Tibial artery (tissue), 4 donors: ENCODE measurements at places on chromosomes 11 and 22.

GRCh38 chr11:82527081-82527584 is 206.5 kb downstream of the FAM181B start:
- H3K27ac ChIP-seq = no peak overlapping the region
- H3K4me3 ChIP-seq = no peak overlapping the region
- H3K4me1 ChIP-seq = no peaks in the 10 kb centered on the region
- DNase-seq = no peak
- H3K27me3 ChIP-seq = no peaks in the 10 kb centered on the region
- no peaks in the 10 kb centered on the region for H3K36me3 ChIP-seq

- H3K27ac ChIP-seq = no peak overlapping the region
- no peaks in the 10 kb centered on the region for H3K36me3 ChIP-seq
- DNase-seq = no peak
- no peak overlapping the region for H3K4me3 ChIP-seq
Observed at GRCh38 chr22:32684822-32685187, 116.7 kb upstream of the TIMP3 start.

GRCh38 chr22:32584650-32585049 is 110.0 kb downstream of the FBXO7 start:
- DNase-seq = peak; percentile 49
- peaks cover 7% of the 10 kb centered on the region for H3K4me1 ChIP-seq
- no peaks in the 10 kb centered on the region for H3K27me3 ChIP-seq
- no peaks in the 10 kb centered on the region for H3K36me3 ChIP-seq
- no peak overlapping the region for H3K27ac ChIP-seq

DNA sequence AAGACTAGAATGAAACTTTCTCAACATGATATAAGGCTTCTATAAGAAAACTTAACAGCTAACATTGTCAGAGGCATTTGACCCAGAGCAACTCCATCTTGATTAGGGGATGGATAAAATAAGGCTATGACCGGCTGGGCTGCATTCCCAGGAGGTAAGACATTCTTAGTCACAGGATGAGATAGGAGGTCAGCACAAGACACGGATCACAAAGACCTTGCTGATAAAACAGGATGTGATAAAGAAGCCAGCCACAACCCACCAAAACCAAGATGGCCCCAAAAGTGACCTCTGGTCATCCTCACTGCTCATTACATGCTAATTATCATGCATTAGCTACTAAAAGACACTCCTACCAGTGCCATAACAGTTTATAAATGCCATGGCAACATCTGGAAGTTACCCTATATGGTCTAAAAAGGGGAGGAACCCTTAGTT is 135.2 kb downstream of the TTC28 start:
- H3K36me3 ChIP-seq = no peaks in the 10 kb centered on the region
- no peak overlapping the region for H3K27ac ChIP-seq
- no peaks in the 10 kb centered on the region for H3K4me1 ChIP-seq
- no peak overlapping the region for H3K4me3 ChIP-seq
- no peaks in the 10 kb centered on the region for H3K27me3 ChIP-seq
